ENCODE measurements at places on chromosomes 5 and 9. TPM values are rescaled to one million over a fixed set of nuclear protein-coding genes. Genes with fewer than 3 reads are reported as not detected.

PCDHA1 gene
- total RNA-seq, result not detected

IL17B gene
- total RNA-seq, result 0.83 TPM

FCN1 gene
- 2.1 TPM for total RNA-seq

CDX1 gene
- not detected for total RNA-seq

ADRA1B gene
- 3.5 TPM for total RNA-seq

PCDHB13 gene
- 4.2 TPM for total RNA-seq

SLC6A7 gene
- total RNA-seq, result not detected

OTP gene
- total RNA-seq, result not detected

SGCD gene
- total RNA-seq, result 56.2 TPM

DNA sequence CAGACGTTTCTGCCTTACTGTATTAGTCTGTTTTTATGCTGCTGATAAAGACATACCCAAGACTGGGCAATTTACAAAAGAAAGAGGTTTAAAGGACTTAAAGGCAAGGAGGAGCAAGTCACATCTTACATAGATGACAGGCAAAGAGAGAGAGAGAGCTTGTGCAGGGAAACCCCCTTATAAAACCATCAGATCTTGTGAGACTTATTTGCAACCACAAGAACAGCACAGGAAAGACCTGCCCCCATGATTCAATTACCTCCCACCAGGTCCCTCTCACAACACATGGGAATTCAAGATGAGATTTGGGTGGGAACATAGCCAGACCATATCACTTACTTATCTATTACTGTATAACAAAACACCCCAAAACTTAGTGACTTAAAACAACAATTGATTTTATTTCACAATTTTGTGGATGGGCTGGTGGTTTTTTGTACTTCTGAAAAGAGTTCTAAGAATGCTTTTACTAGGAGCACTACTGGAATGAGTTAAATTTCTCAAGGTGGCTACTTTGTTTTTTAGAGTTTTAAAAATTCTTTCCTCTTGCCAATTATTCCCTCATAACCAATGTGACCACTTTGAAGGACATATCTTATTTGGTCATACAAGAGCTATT lies 10.3 kb downstream of the RUSC2 start:
- DNase-seq, result no peak

DNA sequence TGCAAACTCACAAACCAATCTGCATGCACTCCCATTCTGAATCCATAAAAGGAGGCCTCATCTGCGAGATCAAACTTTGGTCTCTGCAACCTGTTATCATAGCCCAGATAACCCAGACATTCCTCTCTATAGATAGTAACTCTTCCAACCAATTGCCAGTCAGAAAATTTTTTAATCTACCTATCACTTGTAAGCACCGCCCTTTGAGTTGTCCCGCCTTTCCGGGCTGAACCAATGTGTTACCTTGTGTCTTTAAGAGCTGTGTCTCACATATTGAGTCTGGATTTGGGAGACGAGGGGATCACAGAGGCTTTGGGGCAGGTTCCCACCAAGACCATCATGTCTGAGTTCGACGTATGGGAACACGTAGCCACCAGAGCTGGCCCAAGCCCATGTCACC lies 91.1 kb upstream of the PPP1R26 start:
- no peak for DNase-seq

DNA sequence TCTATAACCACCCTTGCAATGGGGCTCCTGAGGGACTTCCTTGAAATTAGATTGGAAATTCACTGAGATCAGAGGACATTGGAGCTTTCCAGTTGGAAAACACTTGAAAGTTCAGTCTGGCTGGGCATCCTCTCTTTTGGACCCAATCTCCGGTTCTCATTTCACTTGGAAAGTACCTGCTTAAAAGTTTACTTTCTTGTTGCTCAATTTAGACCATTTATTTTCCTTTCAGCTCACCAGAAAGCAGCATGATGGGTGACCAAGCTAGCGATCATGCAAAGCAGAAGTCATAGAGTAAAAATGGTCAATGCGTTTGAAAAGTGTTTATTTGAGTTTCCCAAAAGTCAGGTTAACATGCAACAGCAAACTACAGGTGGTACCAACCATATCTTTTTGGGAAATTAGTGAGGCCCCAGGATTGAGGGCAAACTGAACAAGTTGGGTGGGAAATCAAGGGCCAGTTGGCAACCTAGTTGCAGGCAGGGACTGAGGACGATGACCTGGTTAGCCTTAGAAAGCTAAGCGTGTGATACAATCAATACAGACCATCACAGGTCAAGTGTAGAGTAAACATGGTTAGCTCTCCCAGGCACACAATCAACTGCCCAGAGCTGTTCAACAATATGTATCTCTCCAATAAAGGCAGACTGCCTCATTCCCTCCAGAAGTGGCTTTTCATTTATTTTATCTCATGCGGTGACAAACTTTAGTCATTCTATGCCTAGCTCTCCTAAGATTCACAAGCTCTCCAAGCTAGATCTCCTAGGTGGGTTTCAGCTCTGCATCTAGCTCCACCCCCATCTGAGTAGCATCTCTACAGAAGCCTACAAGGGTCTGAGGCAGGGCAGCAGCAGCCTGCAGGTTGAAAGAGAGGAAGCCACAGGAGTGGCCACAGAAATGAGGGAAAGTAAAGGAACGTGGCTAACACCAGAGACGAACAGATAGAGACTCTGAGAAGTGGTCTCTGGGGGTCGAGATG lies 136.9 kb downstream of the UGCG start:
- DNase-seq, result no peak

DNA sequence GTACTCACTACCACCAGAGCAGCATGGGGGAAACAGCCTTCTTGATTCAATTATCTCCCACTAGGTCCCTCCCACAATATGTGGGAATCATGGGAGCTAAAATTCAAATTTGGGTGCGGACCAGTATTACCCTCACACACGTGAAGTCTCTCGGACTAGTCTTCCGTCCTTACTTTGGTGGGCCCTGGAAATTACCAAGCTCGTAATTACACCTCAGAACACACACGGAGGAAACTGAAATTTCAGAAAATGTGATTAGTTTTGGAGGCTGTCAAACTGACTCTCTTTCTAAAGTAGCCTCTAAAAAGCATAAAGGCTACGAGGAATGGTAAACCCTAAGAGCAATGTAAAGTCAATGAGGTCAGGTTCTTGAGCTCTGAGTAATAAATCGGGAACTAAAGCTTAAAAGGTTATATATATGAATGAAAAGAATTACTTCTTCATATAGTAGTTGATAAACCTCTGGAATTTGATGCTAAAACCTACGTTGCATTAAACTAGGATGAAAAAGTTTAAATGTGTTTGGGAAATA lies 842 bp upstream of the FEM1C start:
- DNase-seq, result no peak

- DNase-seq, result no peak
Measured at GRCh38 chr5:41721516-41721915, 148.7 kb downstream of the OXCT1 start.

- no peak for DNase-seq
Measured at GRCh38 chr5:125491986-125492492, 745.6 kb upstream of the ZNF608 start.

DNA sequence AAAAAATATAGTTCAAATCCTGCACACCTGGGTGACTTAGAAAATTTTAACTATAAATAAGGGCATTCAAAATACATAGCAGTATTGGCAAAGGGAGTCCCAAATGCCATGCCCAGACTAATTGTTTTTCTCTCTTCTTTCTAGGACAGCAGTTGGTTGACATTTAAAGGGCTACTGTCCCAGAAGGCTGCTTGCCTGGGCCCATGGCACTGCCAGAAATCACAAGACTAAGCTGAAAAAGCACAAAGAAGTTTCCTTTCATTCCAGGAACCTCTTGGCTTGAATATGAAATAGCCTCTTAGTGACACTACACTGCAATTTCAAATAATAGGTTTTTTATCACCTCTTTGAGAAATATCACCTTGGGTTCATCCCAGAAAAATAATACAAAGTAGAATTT lies 388.9 kb upstream of the TRPC7 start:
- DNase-seq, result no peak

- no peak for DNase-seq
Measured at GRCh38 chr9:122252796-122253195, 11.8 kb downstream of the RBM18 start.

DNA sequence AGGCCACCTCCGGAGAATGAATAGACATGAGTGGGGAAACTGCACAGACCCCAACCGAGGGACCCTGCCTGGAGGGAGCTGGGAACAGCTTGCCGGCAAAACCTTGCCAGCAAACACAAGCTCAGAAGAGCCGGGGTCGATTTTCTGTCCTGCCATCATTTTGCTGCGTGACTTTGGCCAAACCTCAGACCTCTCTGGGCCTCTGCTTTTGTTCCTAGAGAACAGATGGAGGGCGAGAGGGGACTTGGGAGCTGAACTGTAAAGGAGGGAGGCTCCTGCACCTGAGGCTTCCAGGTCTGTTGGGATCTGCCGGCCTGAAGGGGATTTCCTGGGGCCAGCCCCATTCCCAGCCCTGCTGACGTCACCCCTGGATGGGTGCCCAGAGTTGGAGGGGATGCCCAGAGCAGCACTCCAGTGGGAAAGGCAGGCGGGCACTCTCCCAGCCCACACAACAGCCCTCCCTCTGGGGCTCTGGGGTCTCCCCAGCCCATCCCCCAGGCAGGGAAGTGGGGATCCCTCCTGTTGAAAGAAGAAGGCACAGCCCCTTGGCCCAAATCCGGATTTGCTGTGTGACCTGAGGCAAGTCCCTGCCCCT lies 40.4 kb upstream of the SYNPO start:
- peak; percentile 91 for DNase-seq

DNA sequence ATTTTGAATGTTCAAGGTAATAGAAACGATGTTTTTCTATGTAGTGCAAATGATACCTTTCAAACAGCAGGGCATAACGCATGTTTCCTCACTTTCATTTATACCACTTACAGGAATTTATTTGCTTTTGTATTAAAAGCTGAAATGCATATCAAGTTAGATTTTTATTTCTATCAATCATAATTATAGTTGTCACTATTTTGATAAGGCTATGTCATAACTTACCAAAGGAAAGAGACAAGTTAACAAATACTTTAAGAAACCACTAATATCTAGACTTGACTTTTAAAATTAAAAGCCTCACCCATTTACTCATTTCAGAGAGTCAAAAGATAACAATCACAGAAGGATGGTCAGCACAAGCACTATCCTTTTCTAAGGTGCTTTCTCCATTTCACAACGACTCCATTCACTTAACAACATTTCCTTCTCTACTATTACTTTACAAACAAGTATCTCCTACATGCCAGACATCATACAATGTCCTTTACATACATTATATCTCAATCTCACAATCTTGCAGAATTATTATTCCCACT lies 12.6 kb downstream of the ERP44 start:
- DNase-seq, result no peak

DNA sequence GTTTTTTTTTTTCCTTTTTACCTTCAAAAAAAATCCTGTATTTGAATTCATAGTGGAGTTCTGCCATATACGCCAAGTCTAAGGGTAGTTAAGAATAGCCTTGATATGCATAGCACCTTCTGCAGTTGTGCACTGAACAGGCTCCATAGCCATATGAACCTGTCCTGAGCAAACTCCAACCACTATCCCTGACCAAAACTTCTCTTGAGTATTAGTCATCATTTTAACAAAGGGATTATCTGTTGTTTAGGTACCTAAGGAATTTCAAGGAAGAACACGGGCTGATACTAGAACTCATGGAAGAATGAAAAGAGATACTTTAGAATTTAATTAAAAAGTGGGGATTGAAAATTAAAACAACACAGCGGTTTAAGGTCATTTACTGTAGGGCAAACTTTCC lies 1.9 kb upstream of the FBXO38 start:
- no peak for DNase-seq

GRCh38 chr5:149936700-149937091 lies 7.9 kb downstream of the PDE6A start:
- DNase-seq, result no peak

DNA sequence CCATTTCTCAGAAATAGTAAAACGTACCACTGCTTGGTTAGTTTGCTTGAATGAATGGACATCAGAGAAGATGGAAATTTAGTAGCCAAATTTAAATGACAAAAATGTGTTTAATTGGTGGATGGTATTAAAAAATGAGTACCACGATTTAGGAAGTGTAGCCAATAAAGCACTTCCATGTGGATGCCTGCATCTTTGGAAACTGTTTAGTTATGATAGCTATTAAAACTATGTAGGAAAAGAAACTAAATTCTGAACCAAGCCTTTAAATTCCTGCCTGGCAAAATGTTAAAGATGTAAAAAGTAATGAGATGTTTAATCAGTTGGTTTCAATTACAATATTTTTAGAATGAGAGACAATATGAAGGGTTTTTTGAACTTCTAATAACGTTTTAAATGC lies 94.8 kb downstream of the NUDT12 start:
- no peak for DNase-seq

- no peak for DNase-seq
Measured at GRCh38 chr9:34227445-34227844, 48.6 kb downstream of the UBAP1 start.
